Heart right ventricle (tissue), 16 donors: ENCODE measurements at places on chromosomes 11 and 22. TPM values are rescaled to one million over a fixed set of nuclear protein-coding genes. Genes with fewer than 3 reads are reported as not detected.

- no peak for DNase-seq
Measured at GRCh38 chr22:49791682-49792081, 36.0 kb downstream of the BRD1 start.

DNA sequence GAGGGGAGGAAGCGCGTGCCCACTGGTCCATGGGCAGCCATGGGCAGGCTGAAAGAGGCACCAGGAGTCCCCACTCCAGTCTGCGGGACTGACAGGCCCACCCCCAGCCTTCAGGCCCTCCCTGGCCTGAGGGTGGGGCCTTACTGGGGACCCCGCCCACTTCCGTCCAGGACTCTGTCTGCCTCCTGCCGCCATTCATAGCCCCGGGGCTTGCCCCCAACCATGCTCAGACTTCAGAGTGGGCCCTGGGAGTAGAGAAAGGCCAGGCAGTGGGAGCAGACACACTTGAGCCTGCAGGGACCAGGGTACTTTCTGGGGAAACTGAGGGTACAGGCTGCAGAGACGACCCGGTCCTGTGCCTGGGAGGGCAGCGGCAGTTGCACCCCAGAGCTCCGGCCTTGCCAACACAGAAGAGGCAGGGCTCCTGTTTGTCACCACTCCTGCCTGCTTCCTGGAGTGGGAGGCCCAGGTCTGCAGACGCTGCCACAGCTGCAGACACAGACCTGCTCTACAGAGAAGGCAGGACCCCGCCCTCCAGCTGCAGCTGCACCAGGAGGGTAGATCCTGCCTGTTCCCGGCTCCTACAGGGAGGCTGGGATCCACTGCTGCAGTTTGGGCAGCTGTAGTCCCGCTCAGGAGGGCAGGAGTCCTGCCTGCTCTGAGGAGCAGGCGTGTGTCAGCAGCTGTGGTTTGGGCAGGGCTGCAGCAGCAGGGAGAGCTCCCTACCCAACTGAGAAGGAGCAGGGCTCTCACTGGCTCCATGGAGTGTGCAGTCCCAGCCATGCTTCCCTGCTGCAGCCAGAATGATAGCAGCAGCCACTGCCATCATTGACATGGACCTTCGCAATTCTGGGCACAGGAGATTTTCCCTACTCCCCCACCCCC, 387.9 kb upstream of the ANO3 start:
- no peak for DNase-seq

- DNase-seq, result no peak
Measured at GRCh38 chr11:126114486-126115126, 51.9 kb upstream of the CDON start.

GRCh38 chr11:107991868-107992414, 16.8 kb upstream of the CUL5 start:
- no peak for DNase-seq

GRCh38 chr11:33103836-33104235, 57.4 kb downstream of the CSTF3 start:
- no peak for DNase-seq

The CNTF gene
- 0.84 TPM for total RNA-seq

The GAS2 gene
- total RNA-seq, result 13.1 TPM
